CD4-positive, alpha-beta T cell treated with Interleukin-6 for 4 hours (primary cell): ENCODE measurements at places on chromosomes 5 and 9.

DNA sequence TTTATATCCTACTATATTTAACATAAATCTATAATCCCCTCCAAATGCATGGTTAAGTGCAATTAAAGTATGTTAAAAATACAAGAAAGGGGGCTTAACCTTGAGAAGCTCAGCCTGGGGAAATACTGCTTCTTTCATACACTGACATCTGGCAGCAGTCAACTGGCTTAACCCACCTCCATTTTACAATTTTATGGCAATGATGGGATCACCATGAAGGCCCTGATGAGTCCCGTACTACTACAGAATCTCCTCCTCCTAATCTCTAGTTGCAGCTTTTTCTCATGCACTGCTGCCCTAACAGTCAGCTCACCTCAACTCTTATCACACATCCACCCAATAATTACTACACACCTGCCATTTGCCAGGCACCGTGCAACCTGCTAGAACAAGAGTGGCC lies 40.9 kb downstream of the ZNF608 start:
- DNase-seq: no peak

- no peak for DNase-seq
Measured at GRCh38 chr5:66637994-66638393, 41.8 kb downstream of the MAST4 start.

- no peak for DNase-seq
Measured at GRCh38 chr5:67395790-67396418, 199.3 kb upstream of the CD180 start.

GRCh38 chr5:168055141-168055683 lies 236.2 kb upstream of the WWC1 start:
- DNase-seq: no peak

- no peak for DNase-seq
Measured at GRCh38 chr5:109451146-109451545, 41.4 kb upstream of the PJA2 start.
